ENCODE measurements at places on chromosomes 2 and 18.

- DNase-seq, result no peak
These were observed 83.4 kb upstream of the PELI1 start for GRCh38 chr2:64227603-64228125.

DNA sequence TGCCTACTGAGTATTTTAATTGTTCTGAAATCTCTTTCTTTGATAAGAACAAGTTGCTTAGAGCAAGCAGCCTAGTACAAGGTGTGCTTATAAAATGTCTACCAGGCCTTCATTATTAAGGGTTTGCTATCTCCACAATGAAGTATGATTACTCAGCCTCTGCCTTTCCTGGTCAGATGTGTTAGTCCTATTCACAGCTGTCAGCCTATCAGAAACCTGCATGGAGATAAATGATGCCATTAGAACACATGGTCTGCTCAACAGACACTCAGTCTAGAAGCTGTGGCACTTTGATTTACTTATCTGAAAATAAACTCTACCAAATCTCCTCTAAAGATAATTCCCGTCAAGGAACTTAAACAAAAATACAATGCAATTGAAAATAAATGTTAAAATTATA lies 448.7 kb downstream of the ERBB4 start:
- DNase-seq, result no peak

GRCh38 chr18:66874375-66874774 lies 270.5 kb upstream of the CDH19 start:
- no peak for DNase-seq

DNA sequence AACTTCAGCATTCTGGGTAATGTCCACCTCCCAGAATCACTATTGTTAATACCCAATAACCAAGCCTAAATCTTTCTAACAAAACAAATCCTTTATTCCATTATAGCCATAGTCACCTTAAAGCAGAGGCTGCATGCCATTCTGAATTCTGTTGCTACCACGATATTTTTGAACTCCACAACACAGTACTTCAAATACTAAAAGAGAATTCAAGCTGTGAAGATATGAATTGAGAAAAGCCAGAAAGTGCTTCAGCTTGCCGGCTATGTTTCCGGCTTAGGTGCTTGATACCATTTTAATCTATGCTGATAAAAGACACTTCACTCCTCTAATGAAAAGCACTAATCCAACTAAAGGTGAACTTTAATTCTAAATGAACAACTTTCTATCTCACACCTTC lies 41.3 kb downstream of the GAREM1 start:
- no peak for DNase-seq

DNA sequence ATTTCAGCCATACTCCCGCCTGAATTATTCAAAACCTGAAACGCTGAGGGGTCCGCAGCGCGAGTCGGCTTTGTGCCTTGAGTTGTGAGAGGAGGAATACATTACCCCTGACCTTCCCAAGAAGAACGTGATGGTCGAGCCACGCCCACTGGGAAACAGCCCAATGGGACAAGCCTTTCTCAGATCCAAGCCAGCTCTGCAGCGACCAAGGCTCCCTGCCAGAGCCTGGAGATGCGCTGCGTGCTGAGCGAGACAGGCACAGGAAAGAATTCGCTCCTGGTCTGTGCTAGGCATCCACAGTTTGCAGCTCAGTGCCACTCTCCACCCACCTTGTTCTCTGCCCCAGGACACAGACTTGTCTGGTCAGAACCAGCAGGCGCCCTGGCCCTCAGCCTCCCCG lies 74.1 kb upstream of the GLI2 start:
- peak; percentile 54 for DNase-seq

- no peak for DNase-seq
These were observed 589.8 kb upstream of the CDH2 start for GRCh38 chr18:28766721-28767120.

DNA sequence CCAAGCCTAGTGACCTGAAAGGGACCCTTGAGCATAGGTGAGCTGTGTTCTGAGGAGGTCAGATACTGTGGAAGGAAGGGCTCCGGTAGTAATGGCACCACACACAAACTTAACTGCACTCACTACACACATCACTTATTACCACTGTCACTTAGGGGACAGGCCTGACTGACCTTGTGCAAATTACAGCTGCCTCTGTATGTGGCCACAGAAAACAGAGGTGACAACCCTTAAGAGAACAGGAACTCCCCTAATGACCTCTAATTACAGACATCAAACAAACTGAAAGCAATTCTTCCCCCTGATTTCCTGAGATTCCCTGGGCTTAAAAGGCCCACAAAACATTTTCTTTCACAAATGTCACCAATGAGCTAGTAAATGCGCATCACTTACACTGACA lies 360.6 kb downstream of the RND3 start:
- no peak for DNase-seq

GRCh38 chr18:55968550-55968949 lies 380.6 kb upstream of the TCF4 start:
- DNase-seq, result no peak

DNA sequence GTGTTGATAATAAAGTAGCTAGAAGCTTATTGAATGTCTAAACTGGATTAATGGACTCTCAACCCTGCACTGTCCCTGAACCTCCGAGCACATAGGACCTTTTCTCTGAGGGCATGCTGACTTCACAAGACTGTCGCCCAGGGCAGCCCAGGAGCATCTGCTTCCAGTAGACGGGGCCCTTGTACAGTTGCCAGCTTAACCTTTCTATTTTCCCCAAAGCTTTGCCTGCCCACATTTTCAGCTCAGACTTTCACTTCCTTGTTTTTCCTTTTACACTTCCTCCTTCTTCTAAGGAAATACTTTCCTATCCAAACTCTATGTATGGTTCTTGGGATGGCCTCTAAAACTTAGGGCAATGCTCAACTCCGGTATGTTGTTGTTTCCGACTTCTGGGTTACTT lies 1.3 kb downstream of the VWA3B start:
- DNase-seq, result peak; percentile 49
